ENCODE measurements at places on chromosomes 1 and 21. TPM values are rescaled to one million over a fixed set of nuclear protein-coding genes. Genes with fewer than 3 reads are reported as not detected.

DNA sequence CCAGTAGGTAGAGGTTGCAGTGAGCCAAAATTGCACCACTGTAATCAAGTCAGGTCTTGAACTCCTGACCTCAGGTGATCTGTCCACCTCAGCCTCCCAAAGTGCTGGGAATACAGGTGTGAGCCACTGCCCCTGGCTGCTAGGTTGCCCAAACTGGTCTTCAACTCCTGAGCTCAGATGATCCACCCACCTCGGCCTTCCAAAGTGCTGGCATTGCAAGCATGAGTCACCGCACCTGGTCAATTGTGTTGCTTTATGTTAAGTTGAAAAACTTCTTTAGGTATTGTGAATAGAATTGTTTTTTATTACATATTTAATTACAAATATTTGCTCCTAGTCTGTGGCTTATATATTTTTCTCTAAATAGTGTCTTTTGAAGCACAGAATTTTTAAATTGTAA is 80.5 kb downstream of the PRKAB2 start:
- H3K27me3 ChIP-seq = peaks cover 43% of the 10 kb centered on the region

GRCh38 chr1:183290628-183291027 is 104.6 kb downstream of the LAMC2 start:
- peaks cover 35% of the 10 kb centered on the region for H3K27me3 ChIP-seq
- H3K4me3 ChIP-seq = no peak overlapping the region
- H3K4me1 ChIP-seq = no peaks in the 10 kb centered on the region
- no peak for DNase-seq
- no peaks in the 10 kb centered on the region for H3K36me3 ChIP-seq
- H3K27ac ChIP-seq = no peak overlapping the region

DNA sequence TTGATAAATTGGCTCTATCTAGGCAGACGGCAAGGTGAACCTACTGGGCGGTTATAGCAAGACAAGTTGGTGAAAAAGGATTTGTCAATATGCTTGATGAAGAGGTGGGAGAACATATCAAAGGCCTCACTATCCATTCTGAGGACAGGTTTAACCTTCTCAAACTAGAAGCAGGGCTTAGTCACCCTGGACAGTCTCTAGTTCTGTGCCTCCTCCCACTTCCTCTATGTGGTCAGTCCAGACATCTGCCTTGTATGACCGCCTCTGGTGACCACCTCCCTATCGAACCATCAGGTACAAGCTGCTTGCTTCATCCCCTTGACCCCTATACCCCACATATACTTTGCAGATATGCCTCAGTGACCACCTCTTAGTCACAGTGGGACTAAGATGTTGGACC is 2.3 kb upstream of the SCYL3 start:
- H3K27me3 ChIP-seq = no peaks in the 10 kb centered on the region
- H3K36me3 ChIP-seq = peaks cover 34% of the 10 kb centered on the region
- no peak overlapping the region for H3K4me3 ChIP-seq
- no peak for DNase-seq

The TRIM63 gene
- not detected for total RNA-seq

DNA sequence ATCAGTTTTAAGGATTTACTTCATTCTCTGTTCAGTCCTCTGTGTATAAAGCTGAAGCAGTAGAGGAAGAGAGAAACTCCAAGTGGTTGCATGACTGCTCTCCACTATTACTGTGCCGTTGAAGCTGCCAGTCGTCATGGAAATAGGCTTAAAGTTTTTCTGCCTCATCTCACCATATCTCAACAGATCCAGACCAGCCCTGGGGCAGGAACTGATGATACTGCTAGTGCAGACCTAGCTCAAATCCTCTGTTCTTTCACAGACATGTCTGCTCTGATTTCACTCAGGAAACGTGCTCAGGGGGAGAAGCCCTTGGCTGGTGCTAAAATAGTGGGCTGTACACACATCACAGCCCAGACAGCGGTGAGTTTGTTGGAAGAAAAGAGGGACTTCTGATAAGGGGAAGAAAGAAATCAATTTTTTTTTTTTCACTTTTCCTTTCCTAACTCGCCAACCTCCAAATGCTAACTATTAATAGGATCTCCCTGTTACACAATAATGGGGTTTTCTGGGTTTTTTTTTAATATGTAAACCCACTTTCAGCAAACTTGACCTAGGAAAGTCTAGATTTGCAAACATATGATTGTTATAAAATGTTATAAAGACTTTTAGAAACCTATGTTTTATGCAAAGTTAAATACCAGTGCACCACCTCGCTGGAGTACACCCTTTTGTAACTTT is 22.2 kb upstream of the STRIP1 start:
- DNase-seq = no peak
- H3K4me1 ChIP-seq = peaks cover 9% of the 10 kb centered on the region
- H3K4me3 ChIP-seq = no peak overlapping the region
- H3K27me3 ChIP-seq = no peaks in the 10 kb centered on the region
- H3K27ac ChIP-seq = no peak overlapping the region

GRCh38 chr1:101316799-101317198 is 80.0 kb downstream of the S1PR1 start:
- no peak overlapping the region for H3K27ac ChIP-seq
- H3K27me3 ChIP-seq = peaks cover 27% of the 10 kb centered on the region
- no peak overlapping the region for H3K4me3 ChIP-seq
- H3K36me3 ChIP-seq = no peaks in the 10 kb centered on the region
- DNase-seq = no peak
- H3K4me1 ChIP-seq = no peaks in the 10 kb centered on the region

- H3K27ac ChIP-seq = no peak overlapping the region
- DNase-seq = no peak
- H3K36me3 ChIP-seq = no peaks in the 10 kb centered on the region
Observed at GRCh38 chr1:23389837-23390321, 20.2 kb upstream of the ZNF436 start.

DNA sequence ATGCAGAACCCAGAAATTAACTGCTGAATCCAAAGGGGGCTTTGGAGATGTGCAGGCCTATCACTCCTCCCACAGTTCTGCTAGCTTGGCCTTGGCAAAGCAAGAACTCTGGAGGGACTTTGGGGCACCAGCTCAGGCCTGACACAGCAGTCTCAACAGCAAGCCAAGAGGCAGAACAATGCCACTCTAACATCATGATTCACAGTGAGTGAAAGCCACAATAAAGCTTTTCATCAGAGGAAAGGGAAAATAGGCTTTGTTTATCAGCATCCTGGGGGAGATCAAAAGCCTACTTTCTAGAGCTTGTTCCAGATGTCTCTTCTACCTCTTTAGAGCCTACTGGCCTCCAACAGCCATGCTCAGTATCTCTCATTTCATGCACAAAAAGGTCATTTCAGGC is 283.4 kb downstream of the KCNH1 start:
- no peak overlapping the region for H3K27ac ChIP-seq
- H3K4me1 ChIP-seq = no peaks in the 10 kb centered on the region
- DNase-seq = no peak
- H3K36me3 ChIP-seq = no peaks in the 10 kb centered on the region
- H3K27me3 ChIP-seq = no peaks in the 10 kb centered on the region

GRCh38 chr1:35574655-35575415 is 1.7 kb downstream of the TFAP2E start:
- peaks cover 11% of the 10 kb centered on the region for H3K36me3 ChIP-seq
- H3K4me1 ChIP-seq = peaks cover 19% of the 10 kb centered on the region
- peaks cover 51% of the 10 kb centered on the region for H3K27me3 ChIP-seq
- DNase-seq = no peak

DNA sequence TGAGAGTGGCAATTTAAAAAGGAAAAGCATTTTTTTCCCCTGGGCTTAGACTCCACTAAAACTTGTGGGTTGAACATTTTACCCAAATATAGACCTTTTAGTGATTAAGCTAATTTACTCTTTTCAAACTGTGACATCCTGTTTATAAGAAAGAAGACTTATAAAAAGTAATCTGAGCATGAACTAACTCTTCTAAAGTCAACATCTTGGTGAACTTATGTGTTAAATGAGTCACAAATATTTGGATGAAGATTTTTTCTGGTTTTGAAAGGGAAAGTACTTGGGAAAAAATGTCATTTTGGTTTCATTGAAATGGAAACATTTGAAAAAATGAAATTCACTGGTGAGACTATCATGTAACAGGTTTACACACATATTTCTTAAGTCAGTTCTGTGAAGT is 109.8 kb downstream of the KCNK2 start:
- H3K27me3 ChIP-seq = no peaks in the 10 kb centered on the region
- no peaks in the 10 kb centered on the region for H3K36me3 ChIP-seq
- peaks cover 13% of the 10 kb centered on the region for H3K4me1 ChIP-seq
- H3K27ac ChIP-seq = no peak overlapping the region
- DNase-seq = no peak

The TRPM2 gene
- total RNA-seq = not detected

DNA sequence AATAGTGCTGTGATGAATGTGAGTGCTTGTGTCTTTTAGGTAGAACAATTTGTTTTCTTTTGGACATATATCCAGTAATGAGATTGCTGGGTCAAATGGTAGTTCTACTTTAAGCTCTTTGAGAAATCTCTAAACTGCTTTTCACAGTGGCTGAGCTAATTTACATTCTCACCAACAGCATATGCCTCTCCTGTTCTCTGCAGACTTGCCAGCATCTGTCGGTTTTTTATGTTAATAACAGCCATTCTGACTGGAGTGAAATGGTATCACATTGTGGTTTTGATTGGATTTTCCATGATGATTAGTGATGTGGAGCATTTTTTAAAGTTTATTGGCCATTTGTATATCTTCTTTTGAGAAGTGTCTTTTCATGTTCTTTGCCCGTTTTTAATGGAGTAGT is 647.3 kb upstream of the ADAMTS5 start:
- H3K4me1 ChIP-seq = no peaks in the 10 kb centered on the region
- no peak overlapping the region for H3K27ac ChIP-seq
- no peak overlapping the region for H3K4me3 ChIP-seq
- no peaks in the 10 kb centered on the region for H3K27me3 ChIP-seq

The LGR6 gene
- not detected for total RNA-seq

GRCh38 chr1:59136541-59137275 is 160.2 kb upstream of the FGGY start:
- no peak overlapping the region for H3K4me3 ChIP-seq
- peaks cover 5% of the 10 kb centered on the region for H3K36me3 ChIP-seq
- H3K4me1 ChIP-seq = peaks cover 79% of the 10 kb centered on the region
- no peak overlapping the region for H3K27ac ChIP-seq
- H3K27me3 ChIP-seq = no peaks in the 10 kb centered on the region

The FCN3 gene
- not detected for total RNA-seq

The TRIM67 gene
- total RNA-seq = 0.09 TPM

DNA sequence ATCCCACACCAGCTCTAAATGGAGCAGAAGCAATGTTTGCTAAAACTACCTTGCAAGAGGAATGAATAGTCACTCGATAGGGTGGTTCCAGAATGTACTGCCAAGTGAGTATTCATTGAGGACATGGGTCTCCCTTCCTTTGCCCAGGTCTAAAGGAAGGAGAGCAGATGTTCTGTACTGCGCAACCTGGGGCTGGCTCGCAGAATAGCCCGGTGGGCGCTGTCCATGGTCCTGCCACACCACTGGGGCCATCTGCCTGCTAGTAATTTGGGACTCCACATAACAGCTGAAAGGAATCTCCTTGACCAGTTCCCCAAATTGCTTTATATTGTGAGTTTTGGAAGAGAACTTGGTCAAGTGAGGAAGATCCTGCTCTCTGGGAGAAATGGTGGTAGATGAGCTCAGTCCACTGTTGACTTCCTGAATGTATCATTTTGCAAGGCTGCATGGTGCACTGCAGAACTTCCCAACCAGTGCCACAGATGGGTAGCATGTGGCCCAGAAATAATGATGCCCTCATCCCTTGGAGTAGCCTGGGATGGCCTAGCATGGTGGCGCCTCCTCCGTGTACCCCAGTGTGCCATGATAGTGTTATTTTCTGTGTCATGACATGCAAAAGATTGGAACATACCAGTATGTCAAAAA is 5.7 kb downstream of the SLC6A17 start:
- H3K4me3 ChIP-seq = no peak overlapping the region
- H3K27me3 ChIP-seq = peaks cover 91% of the 10 kb centered on the region
- no peak overlapping the region for H3K27ac ChIP-seq

DNA sequence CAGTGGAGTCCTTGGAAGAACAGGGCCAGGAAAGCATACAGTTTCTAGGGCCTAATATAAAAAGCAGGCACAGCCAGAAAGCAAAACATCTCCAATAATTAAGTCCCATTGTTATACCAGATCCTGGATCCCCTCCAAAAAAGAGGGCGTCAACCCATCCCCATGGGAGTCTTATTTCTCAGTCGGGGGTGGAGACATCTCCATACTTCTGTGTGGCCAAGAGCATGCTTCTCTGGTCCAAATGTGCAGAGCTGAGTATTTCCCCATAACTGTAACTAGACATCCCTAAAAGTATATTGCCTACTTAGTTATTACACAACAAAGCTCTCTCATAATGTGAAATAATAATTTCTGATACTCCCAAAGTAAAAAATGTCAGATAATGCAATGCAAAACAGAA is 104.2 kb upstream of the SOX13 start:
- no peaks in the 10 kb centered on the region for H3K4me1 ChIP-seq
- H3K4me3 ChIP-seq = no peak overlapping the region
- H3K36me3 ChIP-seq = no peaks in the 10 kb centered on the region
- H3K27ac ChIP-seq = no peak overlapping the region
- no peak for DNase-seq
- no peaks in the 10 kb centered on the region for H3K27me3 ChIP-seq

The CFHR5 gene
- total RNA-seq = not detected

The VHLL gene
- total RNA-seq = 0.81 TPM

The DISC1 gene
- total RNA-seq = 6.6 TPM

The OR2T11 gene
- total RNA-seq = not detected

The ADCY10 gene
- 0.91 TPM for total RNA-seq

The ATP1A1 gene
- 457 TPM for total RNA-seq

- DNase-seq = no peak
- no peak overlapping the region for H3K4me3 ChIP-seq
- H3K27ac ChIP-seq = no peak overlapping the region
Observed at GRCh38 chr1:25255706-25256577, 8.7 kb upstream of the RSRP1 start.

- no peak overlapping the region for H3K4me3 ChIP-seq
- no peak overlapping the region for H3K27ac ChIP-seq
- H3K36me3 ChIP-seq = peaks cover 63% of the 10 kb centered on the region
- peaks cover 19% of the 10 kb centered on the region for H3K4me1 ChIP-seq
- no peak for DNase-seq
- no peaks in the 10 kb centered on the region for H3K27me3 ChIP-seq
Observed at GRCh38 chr1:150295476-150295875, 1.8 kb downstream of the MRPS21 start.

The LEMD1 gene
- total RNA-seq = 17.2 TPM

The SHE gene
- total RNA-seq = not detected

GRCh38 chr1:3902571-3903091 is 2.6 kb upstream of the C1orf174 start:
- no peak for DNase-seq
- H3K36me3 ChIP-seq = peaks cover 33% of the 10 kb centered on the region
- H3K27ac ChIP-seq = no peak overlapping the region
- no peaks in the 10 kb centered on the region for H3K27me3 ChIP-seq
- no peak overlapping the region for H3K4me3 ChIP-seq
- H3K4me1 ChIP-seq = no peaks in the 10 kb centered on the region

The DEPDC1 gene
- total RNA-seq = 33.0 TPM

DNA sequence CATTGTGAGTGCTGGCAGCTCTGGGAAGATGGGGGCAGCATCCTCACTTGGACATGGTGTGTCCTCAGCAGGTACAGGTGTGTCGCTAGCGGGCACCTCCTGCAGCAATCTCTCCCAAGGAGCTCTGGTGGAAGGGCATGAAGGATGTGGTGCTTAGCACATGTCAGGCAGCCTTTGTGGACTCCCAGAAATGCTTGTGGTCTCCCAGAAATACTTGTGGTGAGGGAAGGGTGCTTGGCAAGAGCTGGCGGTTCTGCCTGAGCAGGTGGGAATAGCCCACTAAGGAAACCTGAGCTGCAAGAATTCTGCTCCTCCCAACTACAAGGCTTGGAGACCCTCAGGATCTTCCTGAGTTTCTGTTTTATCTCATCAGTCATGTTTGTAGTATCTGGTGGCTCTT is 371.6 kb downstream of the PRDM2 start:
- no peaks in the 10 kb centered on the region for H3K4me1 ChIP-seq
- no peaks in the 10 kb centered on the region for H3K27me3 ChIP-seq
- H3K27ac ChIP-seq = no peak overlapping the region
- no peaks in the 10 kb centered on the region for H3K36me3 ChIP-seq
- DNase-seq = no peak
- H3K4me3 ChIP-seq = no peak overlapping the region

The ACOT11 gene
- total RNA-seq = 10.4 TPM

The ANGEL2 gene
- total RNA-seq = 56.3 TPM

Measured in Calu3 (cell line).